Omental fat pad (tissue), 4 donors: ENCODE measurements at places on chromosomes 6 and 20. TPM values are rescaled to one million over a fixed set of nuclear protein-coding genes. Genes with fewer than 3 reads are reported as not detected.

DNA sequence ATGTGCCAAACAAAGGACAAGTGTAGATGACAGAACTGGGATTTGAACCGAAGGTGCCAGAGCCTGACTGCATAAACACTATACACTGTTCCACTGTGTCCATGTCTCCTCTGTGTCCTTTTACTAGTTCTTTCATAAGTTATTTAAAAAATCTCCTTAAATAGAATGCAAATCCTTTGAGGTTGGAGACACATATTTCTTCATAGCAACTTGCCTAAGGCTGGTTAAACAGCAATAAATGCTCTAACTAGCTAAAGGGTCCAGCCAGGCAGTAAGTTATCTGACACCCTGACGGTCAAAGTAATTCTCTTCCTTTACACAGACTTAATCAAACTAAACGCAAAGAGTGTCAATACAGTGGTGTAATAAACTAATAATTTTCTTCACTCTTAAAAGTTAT, 76.2 kb upstream of the TRAF3IP2 start:
- DNase-seq: no peak

- DNase-seq: no peak
These were observed 22.0 kb downstream of the GNAS start for GRCh38 chr20:58874469-58874868.

DNA sequence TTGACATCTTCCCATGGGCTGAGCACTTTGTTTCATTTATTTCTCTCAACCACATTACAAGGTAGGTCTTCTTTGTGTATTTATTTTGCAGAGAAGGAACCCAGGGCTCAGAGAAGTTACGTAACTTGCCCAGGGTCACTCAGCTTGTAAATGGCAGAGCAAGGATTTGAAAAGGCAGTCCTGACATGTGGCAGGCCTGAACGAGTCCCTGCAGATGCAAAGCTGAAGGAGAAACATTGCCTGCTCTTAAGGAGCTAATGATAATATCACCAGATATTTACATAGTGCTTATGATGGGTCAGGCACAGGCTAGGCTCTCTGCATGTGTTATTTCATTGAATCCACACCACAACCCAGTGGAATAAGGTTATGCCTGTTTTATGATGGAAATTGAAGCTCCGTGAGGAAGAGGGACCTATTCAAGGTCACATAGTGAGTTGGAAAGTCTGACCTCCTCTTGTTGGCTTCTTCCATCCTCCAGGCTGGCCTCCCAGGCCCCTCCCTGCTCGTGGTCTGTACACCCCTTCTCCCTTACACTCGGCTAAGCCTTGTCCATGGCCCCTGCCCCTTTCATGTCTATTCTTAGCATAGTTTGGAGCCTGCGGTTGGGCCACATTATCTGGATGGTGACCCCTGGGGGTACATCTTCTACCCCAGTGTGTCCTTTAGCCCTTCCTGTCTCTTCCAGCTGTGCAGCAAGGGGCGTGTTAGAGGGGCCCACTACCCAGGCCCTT, 12.5 kb downstream of the MYH7B start:
- no peak for DNase-seq

GRCh38 chr20:7226156-7226555, 458.7 kb downstream of the BMP2 start:
- DNase-seq: no peak

- DNase-seq: no peak
These were observed 60.8 kb downstream of the BTBD3 start for GRCh38 chr20:11978496-11978895.

The PNLDC1 gene
- not detected for total RNA-seq

The GSTA3 gene
- total RNA-seq: not detected

The RANBP9 gene
- 35.4 TPM for total RNA-seq
